DMS79 treated with DMSO at 0.1 percent for 48 hours (cell line): ENCODE measurements at places on chromosomes 1 and 21.

GRCh38 chr1:154348429-154349076 lies 23.2 kb downstream of the ATP8B2 start:
- DNase-seq, result no peak

DNA sequence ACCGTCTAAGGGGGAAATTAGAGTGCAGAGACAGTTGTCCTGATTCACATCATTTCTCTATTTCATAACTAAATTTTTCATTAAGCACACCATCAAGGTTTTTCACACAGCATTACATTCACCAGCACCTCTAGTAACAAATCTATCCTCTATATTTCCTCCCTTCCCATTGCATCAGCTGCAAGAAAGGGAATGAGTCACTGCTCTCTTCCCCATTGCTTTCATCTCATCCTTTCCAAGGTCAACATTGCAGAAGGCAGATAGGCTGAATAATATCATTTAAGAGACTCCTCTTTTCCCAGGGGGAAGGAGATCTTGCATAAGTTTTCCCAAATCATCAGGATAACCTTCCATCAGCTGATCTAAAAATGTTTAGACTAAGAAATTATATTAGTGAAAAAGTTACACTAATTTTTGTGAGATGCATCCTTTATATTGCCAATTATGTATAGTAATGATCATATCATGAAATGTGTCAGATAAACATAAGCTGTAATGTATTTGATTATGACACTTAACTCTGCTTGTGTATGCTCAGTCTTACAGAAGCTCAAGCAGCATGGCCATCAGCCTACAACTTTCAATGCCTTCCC lies 4.3 kb downstream of the INTS7 start:
- DNase-seq, result no peak

- DNase-seq, result peak; percentile 91
Measured at GRCh38 chr1:82225421-82226185, 424.9 kb downstream of the ADGRL2 start.

DNA sequence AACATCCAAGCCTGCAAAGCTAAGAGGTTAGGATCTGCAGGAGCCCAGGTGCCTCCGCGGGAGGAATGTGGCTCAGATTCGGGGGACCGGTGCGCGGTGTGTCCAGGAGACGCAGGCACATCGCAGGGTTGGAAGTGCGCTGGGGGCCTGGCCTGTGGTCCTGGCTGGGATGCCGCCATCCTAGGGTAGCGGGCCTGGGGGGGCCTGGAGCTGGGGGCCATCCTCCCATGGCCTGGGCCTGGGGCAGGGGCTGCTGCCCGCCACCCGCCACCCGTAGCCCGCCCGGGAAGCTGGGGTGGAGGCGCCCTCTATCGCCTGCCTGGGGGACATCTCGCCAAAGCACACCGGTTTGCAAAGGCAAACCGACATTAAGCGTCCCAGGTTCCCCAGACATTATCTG lies 170.6 kb upstream of the ARHGEF16 start:
- no peak for DNase-seq

- no peak for DNase-seq
Measured at GRCh38 chr1:109527846-109528695, 11.6 kb upstream of the GPR61 start.

DNA sequence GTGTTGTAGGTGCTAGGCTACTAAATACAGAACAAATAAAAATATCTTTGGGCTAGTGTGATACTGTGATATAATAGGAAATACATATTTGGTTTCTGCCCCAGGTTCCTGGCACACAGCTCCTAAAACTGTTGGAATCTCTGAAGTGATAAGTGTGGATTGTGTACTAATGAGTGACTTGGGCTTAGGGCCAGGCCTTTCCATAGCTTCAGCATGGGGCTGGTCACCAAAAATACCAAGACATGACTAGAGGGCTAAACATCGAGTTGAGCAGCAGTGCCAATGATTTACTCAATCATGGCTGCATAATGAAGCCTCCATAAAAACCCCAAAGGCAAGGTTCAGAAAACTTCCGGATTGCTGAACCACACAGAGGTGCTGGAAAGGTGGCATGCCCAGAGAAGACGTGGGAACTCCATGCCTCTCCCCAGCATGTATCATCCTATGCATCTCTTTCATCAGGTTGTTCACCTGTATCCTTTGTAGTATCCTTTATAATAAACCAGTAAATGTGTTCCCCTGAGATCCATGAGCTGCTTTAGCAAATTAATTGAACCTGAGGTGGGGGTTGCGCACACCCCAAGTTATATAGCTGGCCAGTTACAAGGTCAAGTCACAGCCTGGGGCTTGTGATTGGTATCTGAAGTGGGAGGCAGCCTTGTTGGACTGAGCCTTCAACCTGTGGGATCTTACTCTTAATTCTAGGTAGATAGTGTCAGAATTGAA lies 51.6 kb downstream of the ZMYM4 start:
- no peak for DNase-seq

DNA sequence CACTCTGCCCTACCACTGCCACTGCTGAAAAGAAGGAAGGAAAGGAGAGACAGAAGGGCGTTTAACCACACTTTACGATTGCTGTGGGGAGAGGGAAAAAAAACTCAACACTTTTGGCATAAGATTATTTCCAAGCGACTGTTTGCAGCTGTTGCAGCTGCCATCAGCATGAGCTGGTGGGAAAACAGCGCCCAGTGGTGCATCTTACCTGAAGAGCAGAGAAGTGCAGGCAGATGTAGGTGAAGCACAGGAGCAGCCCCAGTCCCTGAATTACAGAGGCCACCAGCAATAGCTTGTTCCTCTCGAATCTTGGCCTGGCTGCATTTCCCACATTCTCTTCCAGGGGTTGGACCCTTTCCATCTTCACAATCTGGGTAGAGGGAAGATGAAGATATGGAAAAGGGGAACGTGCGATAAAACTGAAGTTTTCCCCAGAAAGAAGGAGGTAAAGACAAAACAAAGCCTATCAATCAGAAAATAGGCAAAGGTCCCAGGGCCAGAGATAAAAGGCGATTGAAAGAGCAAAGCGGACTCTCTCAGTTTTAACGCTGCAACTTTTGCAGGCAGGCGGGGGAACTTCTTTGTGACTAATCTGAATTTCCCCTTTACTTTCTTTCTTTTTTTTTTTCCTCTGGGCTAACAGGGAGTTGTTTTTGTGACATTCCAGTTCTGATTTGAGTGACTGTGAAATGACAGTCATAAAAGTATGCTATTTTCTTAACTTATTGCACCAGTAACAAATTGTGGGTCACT lies at the start of gene TNFSF4:
TSS of gene TNFSF4 (minus strand) at position 516 of the 753 bp plus-strand sequence. CDS start at position 361, 155 bp downstream.
- DNase-seq, result no peak

DNA sequence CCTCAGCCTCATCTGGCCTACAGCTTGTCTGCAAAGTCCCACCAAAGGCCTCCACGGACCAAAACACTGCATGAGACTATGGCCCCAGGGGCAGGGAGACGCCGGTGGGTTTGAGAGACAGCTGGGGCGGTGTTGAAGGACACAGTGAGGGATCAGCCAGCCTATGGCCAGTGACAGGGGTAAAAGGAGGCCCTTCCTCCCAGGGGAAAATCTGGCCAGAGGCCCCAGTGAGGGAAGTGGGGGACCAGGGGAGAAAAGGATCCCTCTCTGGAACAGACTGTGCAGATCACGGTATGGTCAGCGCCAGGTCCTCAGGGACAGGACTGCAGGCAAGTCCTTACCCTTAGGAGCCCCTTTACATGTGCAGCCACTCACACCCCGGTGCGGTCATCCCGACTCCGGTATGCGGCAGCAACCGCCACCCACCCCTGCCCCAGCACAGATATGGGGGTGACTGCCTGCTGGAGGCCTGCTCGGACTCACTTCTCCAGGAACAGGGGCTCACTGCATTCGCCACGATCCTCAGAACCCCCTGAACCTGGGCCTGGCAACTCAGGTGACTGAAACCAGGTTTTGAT lies 1.3 kb downstream of the CERS2 start:
- DNase-seq, result no peak
